Midbrain (tissue), 1 donor: ENCODE measurements at places on chromosomes 1 and 21.

DNA sequence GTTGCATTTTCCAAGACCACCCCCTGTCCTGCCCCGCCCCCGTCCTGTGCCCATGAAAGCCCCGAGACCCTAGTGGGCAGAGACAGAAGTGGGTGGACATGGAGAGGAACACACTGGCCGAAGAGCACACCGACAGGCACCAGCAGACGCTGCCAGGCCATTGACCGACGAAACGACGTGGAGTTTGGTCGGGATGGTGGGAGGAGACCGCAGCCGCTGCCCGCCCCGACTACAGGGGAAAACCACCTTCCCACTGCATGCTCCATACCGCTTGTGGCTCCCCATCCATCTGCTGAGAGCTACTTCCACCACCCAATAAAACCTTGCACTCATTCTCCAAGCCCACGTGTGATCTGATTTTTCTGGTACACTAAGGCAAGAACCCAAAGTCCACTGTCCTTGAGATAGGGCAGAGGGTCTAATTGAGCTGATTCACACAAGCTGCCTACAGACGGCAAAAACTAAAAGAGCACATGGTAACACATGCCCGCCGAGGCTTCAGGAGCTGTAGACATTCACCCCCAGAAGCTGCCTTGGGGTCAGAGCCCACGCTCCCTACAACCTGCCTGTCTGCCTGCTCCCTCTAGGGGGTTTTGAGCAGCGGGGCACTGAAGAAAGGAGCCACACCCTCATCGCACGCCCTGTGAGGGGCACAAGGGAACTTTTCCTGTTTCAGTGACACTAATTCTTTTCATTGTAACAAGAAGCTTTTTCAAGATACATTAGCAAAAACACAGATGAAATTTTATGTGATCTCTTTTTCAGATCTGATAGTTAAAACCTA, 81.2 kb upstream of the RAB3GAP2 start:
- DNase-seq, result no peak

GRCh38 chr1:111638320-111638719, 18.7 kb downstream of the RAP1A start:
- DNase-seq, result no peak

- DNase-seq, result no peak
Observed at GRCh38 chr1:177490036-177490639, 319.4 kb downstream of the BRINP2 start.

GRCh38 chr1:37811027-37811655, 3.1 kb upstream of the YRDC start:
- peak; percentile 78 for DNase-seq

GRCh38 chr1:153553830-153554541, 4.9 kb upstream of the S100A3 start:
- DNase-seq, result no peak

- no peak for DNase-seq
Observed at GRCh38 chr1:222892137-222892769, 77.4 kb downstream of the DISP1 start.

DNA sequence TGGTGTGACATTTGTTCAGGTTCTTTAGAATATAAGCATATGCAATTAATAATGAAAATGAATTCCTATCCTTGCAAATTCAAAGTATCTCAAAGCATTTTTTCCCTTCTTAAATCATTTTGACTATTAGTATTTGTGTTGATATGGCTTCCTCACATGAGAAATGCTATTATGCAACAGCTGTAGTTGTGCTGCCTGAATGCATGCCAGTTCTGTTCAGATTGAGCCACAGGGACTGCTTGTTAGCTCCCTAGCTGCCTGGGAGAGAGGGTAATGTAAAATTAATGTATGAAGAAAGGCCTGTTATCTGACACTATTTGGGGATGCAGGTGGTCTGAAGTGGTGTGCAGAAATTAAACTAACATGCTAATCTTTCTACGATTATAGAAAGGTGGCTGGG, 45.5 kb downstream of the CACHD1 start:
- DNase-seq, result peak; percentile 47

- DNase-seq, result no peak
Observed at GRCh38 chr21:43308101-43308814, 118.7 kb downstream of the SIK1 start.

GRCh38 chr1:215458104-215458503, 109.0 kb upstream of the KCTD3 start:
- no peak for DNase-seq

DNA sequence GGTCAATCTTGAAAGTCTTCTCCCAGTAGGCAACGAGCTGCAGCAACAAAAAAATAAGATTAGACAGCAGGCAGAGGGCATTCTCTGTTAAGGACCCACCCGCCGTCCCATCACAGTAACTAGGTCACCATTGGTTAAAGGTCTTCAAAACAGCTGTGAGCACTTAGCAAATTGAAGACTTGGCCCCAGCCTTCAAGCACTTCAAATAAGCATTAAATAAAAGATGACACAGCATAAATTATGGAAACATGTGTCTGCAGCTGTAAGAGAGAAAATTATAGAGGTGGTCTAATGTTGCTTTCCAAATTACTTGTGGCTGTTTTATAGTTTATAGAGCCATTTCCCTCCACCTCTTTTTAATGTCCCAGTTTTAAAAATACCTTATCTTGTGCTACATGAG, 61.2 kb downstream of the VANGL1 start:
- DNase-seq, result no peak

GRCh38 chr1:95018602-95019369, 54.0 kb downstream of the ALG14 start:
- DNase-seq, result no peak

DNA sequence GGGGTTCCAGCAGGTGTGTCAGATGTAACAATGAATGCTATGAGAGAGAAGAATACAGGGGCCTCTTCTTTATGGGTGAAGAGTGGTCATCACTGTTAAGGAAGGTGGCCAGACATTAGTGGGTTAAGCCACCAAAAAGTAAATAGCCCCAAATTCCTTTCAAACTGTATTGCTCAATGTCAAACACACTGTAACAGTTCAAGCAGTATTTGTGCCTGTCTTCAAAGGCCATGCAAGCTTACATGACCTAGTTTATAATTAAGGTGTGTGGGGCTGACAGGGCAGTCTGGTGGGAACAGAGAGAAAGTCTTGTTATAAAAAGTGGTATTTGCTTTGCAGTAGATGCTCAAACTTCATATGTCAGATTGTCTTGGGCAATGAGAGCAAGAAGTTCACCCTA, 18.5 kb downstream of the CHIT1 start:
- no peak for DNase-seq

DNA sequence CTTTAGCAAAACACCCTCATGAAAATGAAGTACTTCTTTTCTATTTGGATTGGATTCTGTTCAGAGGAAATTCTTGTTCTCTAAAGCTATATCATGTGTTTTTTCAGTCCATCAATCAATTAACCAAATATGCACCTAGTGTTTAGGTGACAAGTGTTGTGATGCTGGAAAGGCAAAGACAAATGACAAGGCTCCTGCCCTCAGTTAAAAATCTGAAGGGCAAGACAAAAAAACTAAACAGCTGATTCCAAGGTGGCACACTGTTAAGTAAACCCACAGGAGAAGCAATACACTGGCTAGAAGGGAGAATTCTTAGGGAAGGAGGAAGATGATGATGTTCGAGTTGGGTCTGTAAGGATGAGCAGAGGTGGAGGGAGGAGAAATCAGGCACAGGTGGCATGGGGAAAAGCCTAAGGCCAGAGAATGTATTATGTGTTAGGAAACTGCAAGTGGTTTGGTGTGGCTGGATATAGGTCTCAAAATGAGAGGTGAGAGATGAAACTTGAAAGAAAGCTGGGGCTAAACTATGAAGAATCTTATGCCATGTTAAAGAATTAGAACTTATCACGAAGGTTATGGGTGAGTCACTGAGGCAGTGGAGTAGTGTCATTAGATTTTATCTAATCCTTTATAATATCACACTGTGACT, 51.8 kb upstream of the GFI1 start:
- DNase-seq, result no peak

- DNase-seq, result no peak
Observed at GRCh38 chr1:9385801-9386573, 93.3 kb downstream of the SPSB1 start.

- DNase-seq, result peak; percentile 53
Observed at GRCh38 chr21:39314143-39315027, 953 bp upstream of the BRWD1 start.

- DNase-seq, result no peak
Observed at GRCh38 chr1:179337288-179337687, 28.5 kb upstream of the AXDND1 start.

DNA sequence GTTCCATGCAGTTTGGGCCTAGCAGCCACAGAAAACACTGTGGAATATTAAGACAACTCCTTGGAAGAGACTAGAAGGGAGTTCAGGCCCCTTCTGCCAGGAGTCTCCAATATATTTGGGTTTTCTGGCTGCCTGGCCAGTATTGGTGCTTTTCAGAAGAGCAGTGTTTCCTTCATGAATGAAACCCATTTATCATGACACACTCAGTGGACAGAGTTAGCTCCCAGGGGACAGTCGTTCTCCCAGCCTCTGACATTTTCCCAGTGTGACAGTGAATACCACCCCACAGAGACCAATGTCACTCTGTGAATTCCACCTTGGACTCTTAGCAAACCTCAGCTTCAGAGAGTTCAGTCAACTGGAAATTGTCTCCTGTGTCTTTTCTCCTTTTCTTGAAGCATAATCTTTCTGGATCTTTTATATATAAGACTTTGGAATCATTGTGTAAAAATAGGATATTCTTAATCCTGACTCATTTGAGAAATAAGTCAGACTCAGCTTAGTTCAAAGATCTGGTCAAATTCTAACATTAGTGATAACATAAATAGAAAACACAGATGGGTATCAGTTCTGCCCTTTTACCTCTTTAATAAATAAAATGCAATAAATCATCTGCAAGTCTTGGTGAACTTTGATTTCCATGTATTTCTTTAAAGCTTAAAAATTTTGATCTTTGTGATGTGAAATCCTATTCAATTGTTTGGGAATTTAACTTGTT, 40.4 kb downstream of the GNG12 start:
- DNase-seq, result peak; percentile 13

DNA sequence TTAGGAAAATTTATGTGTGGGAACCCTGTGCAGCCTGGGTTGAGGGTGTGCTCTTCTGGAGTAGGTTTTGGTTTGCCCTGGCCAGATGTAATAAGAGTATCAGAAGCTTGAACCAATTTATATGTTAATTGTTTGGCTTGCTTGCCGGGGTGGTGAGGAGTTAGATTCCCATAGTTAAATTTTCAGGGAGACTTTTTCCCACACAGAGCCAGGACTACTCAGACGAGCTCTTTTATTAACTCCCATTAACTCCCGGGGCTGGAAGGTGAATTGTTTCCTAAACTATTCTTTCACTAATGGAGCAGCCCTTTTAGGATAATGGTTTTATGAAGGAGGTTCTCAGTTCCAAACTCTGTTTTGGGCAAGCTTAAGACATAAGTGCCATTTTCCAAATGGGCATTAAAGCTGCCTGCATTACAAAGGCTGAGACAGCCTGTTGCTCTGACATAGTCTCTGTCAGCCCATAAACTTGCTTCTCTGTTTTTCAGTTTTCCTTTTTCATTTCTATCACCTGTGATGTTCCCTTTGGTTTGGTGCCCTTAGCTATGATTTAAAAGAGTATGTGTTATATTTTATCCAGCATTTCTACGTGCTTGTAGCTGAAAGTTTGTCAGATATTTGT, 18.0 kb upstream of the RAB3GAP2 start:
- DNase-seq, result no peak

DNA sequence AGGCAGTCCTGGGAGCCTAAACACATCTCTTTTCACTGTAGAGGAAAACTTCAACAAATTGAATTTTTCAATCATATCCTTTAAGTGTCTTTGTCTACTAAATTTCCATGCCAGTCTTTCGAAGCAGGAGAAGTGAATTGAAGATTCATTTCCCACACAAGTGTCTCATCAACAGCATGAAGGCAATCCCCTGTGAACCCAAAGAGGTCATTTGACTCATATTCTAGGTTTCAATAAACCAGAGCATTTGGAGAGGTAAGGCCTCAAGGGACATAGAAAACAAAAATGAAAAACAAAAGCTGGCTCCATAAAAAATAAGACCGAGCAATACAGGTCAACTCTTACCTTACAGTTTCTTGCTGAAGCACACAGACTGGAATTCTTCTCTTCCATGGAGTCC, 94.1 kb upstream of the ATP1B1 start:
- DNase-seq, result no peak

GRCh38 chr1:193766329-193766728, 579.9 kb upstream of the B3GALT2 start:
- DNase-seq, result no peak

- peak; percentile 54 for DNase-seq
Observed at GRCh38 chr1:224116131-224116530, 2.2 kb downstream of the FBXO28 start.

DNA sequence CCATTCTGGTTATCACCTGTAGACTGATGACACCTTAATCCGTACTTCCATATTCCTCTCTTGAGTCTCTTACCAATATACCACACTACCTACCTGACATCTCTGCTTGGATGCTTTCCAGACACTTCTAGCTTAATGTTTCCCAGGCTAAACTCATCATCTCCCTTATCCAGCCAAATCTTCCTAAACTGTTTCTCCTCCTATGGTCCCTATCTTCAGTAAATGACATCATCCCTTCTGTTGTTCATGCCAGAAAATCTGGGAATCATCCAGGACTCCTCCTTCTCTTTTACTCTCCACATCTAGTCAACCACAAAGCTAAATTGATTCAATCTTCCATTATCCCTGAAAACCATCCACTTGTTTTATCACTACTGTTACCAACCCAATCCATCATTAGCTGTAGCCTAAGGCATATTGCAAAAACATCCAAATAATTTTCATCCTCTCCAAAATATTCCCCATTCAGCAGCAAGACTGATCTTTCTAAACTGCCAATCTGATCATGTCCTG, 464.1 kb upstream of the BEND5 start:
- DNase-seq, result no peak

GRCh38 chr1:172578586-172578985, 45.6 kb downstream of the SUCO start:
- no peak for DNase-seq

GRCh38 chr1:216932424-216932823, 209.2 kb upstream of the ESRRG start:
- DNase-seq, result no peak

DNA sequence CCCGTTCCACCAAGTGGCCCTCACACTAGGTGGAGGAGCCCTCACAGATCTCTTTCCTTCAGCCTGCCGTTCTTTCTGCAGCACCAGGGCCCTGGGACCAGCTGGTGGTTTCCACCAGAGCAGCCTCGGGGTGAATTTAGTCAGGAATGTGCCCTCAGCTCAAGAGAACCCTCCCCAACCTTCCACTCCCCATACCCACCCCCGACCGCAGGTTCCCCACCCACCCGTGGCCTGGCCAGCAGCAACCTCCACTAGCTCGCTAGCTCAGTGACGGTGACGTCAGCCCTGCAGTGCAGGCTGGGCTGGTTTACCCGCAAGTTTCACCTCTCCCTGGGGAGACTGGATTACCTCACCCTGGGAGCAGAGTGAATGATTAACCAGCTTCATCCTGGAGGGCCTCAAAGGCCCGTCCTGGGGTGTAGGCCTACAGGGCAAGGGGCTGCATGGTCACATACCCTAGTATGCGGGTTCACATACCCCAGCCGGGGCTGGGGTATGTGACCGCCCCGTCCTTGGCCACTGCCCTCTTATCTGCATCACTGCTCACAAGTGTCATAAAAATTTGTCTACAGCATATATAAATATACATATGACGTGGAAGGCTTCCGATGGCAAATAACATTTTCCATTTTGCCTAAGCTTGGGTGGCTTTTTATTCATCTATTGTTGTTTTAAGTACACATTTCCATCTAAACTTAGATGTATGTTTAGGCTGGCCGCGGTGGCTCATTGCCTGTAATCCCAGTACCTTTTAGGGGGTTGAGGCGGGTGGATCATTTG, 24.5 kb downstream of the ELF3 start:
- no peak for DNase-seq

GRCh38 chr1:155003766-155004351, 1.3 kb downstream of the ZBTB7B start:
- DNase-seq, result peak; percentile 58
